ENCODE measurements at places on chromosomes 7 and 10.

- peak; percentile 85 for DNase-seq
These were observed 2.1 kb downstream of the CASD1 start for GRCh38 chr7:94511718-94512117.

- DNase-seq, result peak; percentile 52
These were observed 66.0 kb upstream of the HDAC9 start for GRCh38 chr7:18429547-18429946.

DNA sequence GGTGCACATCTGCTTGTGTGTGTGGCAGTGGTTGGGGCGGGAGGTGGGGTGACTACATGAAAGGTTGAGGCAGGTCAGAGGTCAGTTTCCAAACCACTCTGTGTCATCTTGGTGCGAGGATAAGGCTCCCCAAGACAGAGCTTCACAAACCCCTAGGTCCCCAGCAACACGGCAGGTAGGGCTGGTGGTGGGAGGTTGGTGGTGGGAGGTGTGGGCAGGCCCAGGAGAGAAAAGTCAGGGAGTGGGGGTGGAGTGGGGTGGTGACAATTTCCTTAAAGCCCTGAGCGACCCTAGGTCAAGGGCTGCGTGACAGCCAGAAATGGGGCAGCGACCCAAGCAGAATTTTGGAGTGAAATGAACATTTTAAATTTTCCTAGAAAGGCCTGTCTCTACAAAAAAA lies 1.6 kb upstream of the STRA8 start:
- no peak for DNase-seq

DNA sequence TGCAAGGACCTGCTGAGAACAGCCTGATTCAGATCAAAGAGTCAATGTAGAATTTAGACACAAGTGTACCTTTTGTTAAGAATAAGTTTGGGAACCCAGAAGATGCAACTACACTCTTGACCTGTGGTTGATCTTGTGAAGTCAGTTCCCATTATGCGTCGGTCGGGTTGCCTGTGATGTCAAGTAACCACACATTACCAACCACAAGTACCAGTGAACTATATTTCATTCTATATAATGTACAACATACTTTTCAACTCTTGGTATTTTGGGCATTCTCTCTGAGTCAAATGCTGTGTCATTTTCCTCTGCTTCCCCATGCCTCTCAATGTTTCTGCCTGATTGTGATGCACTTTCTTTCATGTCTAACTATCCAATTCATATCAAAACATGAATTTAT lies 426.2 kb downstream of the ETV1 start:
- no peak for DNase-seq

- peak; percentile 26 for DNase-seq
These were observed 715.7 kb downstream of the GRID1 start for GRCh38 chr10:85650791-85651496.

Data from kidney tubule cell (primary cell).